ENCODE measurements at places on chromosomes 7 and 10.

DNA sequence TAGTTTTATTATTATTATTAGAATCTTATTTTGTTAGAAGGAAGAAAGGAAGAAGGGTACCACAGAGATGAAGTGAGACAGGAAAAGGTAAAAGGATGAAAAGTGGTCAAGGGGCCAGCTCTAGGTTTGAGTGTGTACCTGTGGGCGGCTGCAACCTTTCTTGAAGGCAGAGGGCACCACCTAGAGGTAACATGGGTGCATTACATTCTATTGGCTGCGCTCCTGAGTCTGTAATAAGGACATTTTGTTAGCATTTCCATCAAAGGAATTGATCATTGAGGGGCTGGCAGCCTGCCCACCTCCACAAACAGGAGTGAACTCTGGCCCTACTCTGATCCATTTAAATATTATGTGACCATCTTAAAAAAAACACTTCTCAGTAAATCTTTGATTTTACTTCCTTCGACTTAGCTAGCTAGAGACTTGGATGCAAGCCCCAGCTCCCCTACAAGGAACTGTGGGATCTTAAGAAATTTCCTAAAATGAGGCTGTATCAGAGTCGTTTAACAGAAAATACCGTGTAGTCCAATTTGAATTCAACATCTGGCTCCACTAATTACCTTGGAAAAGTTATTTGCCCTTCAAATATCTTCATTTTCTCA is 610.4 kb downstream of the IPMK start:
- DNase-seq: peak; percentile 55

DNA sequence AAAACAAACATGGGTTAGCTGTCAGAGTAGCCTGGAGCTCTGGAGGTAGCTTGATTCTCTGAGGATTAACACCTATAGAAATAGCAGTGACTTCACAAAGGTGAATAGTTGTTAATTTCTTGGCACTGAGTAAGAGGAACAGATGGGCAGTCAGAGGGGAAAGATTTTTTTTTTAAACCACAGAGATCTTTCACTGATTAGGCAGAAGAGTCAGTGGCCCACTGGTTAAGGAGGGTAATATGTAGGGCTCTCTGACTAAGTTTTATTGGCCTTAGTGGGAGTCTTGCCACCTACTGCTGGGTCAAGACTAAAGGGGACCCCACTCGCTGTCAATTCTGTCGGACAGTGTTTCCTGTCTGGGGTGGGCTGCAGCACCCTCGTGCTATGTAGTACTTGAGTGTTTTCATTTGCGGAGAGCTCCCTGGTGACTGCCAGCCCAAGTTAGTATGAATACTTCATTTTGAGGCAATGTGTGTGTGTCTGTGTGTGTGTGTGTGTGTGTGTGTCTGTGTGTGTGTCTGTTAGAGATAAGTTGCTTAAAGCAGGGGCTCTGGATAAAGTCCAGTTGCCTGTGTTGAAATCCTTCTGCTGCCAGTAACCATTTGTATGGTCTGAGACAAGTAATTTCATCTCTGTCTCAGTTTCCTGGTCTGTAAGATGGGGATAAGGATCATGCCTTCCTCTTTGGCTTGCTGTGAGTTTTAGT is 145.2 kb downstream of the ARID5B start:
- DNase-seq: peak; percentile 89

- DNase-seq: no peak
Observed at GRCh38 chr7:108535257-108535656, 9.3 kb upstream of the PNPLA8 start.

DNA sequence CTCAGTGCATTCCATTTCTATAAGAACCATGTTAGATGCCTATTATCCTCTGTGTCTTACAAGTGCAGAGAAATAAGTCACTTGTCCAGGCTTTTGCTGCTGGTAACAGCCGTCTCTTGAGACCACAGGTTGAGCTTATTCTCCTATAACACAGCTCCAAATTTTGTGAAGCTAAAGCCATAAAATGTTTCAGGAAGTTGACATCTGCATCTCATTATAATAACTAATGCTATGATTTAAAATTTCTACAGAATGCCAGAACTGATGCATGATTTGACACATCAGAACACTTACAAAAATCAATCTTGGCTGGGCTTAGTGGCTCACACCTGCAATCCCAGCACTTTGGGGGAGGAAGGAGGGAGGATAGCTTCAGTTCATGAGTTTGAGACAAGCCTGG is 986.9 kb downstream of the TYW1 start:
- DNase-seq: no peak

GRCh38 chr7:69129524-69129923 is 468.8 kb upstream of the AUTS2 start:
- DNase-seq: no peak

- DNase-seq: no peak
Observed at GRCh38 chr7:137408126-137408525, 64.6 kb upstream of the PTN start.

DNA sequence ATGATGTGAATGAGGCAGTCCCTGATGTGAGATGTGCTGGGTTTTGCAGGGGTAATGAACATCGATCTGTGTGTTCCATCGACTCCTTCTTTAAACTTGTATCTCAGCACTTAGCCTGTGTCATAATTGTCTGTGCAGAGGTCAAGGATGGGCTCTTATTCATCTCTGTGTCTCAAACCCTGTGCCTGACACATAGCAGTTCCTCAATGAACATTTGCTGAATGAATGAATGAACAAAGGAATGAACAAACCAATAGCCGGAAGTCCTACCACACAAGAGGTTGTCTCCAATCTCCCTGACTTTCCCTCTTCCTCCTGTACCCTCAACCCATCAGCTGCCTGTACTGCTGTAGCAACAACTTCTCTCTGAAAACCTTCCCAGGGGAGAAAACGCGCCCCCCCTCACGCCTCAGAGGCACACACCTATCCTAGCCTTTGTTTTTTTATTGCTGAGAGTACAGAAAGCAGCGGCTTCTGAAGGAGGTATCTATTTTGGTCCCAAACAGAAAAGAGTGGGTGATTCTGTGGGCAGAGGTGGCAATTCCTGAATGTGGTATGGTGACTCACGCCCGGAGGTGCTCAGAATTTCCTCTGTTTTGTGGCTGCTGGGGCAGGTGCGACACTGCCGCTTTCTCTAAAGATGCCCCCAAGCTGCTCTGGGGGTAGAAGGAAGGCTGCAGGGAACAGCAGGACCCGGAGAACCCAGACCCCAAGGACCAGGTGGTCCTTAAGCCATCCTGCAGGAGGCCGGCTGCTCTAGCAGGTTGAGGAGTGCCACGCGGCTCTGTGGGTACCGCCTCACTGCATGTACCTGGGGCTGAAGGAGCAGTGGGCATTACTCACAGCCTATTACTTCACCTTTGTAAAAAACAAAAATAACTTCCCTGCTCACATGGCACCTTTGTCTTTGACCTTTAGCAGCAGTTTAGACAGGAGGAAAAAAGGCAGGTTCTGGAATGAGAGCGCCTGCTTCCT is 9.6 kb downstream of the IL2RA start:
- DNase-seq: no peak

- peak; percentile 28 for DNase-seq
Observed at GRCh38 chr10:78804411-78805032, 264.2 kb upstream of the ZMIZ1 start.

DNA sequence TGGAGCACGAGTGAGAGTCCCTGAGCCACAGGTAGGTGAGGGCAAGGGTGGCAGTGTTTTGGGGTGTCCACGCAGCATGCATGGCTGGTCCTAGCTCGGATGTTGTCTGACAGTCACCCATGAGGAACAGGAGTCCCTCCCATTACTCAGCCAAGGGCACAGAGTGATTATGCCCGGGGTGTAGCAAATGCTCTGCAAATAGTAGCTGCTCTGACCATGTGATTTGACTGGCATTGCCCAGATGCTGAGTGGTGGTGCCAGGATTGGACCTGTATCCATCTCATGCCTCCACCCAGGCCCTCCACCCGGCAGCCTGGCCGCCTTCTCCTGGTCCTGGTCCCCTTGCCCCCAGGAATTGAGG is 150.8 kb downstream of the GRK5 start:
- no peak for DNase-seq

GRCh38 chr10:17910125-17910789 is 41.5 kb upstream of the SLC39A12 start:
- DNase-seq: peak; percentile 55

- peak; percentile 13 for DNase-seq
Observed at GRCh38 chr10:19620811-19621210, 195.4 kb upstream of the PLXDC2 start.

GRCh38 chr10:31645786-31646185 is 282.8 kb downstream of the ARHGAP12 start:
- DNase-seq: no peak

DNA sequence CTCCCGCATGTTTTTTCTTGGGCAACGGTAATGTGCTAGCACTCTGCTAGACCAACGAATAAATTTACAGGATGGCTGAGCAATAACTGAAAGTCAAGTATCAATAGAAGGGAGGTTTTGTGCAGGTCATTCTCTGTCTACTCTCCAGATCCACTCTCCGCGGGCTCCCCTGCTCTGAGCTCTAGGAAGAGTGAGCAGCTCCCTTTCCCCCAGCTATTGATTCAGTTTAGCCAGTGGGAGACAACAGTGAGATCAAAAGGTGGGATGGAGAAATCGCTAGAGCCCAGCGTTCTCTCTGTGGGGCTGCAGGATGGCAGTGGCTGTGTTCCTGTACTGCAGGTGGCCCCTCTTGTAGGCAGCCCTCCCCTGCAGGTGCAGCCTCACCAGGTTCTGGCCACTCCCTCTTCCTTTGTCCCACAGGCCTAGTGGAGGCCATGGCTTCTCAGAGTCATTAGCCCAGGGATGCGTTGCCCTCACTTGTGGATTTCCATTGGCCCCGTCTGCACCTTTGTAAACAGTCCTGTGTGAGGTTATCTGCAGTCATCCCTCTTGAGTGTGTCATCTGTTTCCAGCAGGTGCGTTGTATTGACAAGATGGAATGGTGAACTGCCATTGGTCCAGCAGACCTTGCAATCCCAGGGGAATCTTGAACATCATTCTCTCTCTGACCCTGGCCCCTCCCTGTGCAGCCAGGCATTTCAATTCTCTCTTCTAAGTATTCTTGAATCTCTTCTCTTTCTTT is 11.1 kb downstream of the MSRB2 start:
- no peak for DNase-seq

DNA sequence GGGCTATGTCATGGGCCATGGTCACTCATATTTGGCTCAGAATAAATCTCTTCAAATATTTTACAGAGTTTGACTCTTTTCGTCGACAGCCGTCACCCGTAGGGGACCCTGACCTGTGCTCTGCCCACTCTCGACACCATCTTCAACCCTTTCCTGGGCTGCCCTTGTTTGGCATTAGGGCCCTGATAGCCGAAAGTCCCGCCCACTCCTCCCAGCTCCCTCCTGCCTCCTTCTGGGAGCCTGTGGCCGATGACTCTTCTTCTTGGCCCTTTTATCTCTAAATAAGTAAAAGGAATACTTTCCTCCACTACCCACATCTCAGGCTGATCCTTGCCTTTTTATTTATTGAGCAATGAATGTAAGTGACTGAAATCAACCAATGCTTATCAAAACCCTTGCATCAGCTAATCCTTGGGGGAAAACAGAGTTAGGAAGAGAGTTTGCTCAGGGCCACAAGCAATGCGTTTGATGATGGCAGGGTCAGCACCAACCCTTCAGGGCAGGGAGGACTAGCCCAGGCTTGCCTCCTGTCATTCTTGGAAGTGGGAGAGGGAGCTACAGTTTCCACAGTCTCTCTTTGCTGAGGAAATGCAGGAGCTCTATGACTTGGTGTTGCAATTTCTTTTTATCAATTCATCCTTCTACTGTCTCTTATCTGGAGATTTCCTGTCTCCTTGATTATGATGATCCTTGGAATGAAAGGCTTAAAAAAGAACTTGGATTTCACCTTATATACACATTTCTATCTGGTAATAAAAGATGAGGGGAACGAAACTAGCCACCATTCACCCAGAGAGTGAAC is 218.2 kb upstream of the PODXL start:
- DNase-seq: no peak

DNA sequence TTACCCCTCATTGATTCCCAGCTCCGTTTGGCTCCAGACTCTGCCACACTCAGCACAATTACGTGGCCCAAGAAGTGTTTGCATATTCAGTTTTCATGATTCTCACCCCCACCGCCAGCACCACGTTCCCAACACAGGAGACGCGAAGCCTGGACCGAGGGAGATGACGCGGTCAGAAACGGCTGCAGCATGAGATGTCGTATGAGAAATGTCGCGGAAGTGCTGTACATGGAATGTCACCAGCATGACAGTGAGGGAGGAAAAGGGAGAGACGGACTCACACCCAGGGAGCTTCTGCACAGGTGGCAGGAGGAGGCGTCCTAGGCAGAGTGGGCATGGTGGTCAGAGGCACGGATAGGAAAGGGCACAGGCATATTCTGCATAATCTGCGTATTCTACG is 188.3 kb downstream of the WDR37 start:
- no peak for DNase-seq

GRCh38 chr10:133154996-133155778 is 4.8 kb upstream of the KNDC1 start:
- no peak for DNase-seq

Measured in mesenchymal stem cell (in vitro differentiated cells and primary cell).